ENCODE measurements at places on chromosomes 13 and 19. TPM values are rescaled to one million over a fixed set of nuclear protein-coding genes. Genes with fewer than 3 reads are reported as not detected.

KASH5 gene
- not detected for total RNA-seq

GRCh38 chr13:53250977-53251376, 222.4 kb downstream of the OLFM4 start:
- no peak for DNase-seq

DNA sequence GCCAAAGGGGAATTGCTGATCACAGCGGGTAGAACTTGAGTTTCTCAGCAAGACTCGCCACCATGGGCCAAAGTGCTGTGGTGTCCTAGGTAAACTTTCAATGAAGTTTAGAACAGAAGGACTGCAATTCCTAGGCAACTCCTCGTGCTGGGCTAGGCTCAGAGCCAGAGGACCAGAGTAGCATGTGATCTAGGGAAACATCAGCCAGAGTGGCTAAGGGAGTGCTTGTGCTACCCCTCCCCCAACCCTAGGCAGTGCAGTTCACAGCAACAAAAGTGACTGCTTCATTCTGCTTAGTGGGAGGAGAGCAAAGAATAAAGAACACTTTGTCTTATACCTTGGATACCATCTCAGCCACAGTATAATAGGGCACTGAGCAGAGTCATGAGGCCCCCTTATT, 1658.6 kb upstream of the MIR17HG start:
- no peak for DNase-seq

DNA sequence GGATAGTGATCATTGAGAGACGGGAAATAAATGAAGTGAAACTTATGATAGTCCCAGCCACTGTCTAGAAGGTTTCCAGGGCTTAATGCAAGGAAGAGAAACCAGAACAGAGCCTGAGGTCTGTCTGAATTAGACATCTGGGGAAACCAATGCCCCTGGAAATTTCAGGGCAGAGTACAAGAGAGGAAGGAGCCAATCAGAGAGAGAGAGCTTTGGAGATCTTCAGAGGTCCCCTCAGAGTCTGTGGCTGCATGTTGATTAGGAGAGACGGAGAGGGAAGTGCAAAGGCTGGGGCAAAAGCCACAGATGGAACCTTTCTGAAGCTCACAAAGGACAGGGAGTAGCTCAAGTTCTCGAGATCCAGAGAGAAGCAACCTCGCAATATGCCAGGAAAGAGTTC, 378.0 kb downstream of the DNAJC15 start:
- DNase-seq = no peak

DNA sequence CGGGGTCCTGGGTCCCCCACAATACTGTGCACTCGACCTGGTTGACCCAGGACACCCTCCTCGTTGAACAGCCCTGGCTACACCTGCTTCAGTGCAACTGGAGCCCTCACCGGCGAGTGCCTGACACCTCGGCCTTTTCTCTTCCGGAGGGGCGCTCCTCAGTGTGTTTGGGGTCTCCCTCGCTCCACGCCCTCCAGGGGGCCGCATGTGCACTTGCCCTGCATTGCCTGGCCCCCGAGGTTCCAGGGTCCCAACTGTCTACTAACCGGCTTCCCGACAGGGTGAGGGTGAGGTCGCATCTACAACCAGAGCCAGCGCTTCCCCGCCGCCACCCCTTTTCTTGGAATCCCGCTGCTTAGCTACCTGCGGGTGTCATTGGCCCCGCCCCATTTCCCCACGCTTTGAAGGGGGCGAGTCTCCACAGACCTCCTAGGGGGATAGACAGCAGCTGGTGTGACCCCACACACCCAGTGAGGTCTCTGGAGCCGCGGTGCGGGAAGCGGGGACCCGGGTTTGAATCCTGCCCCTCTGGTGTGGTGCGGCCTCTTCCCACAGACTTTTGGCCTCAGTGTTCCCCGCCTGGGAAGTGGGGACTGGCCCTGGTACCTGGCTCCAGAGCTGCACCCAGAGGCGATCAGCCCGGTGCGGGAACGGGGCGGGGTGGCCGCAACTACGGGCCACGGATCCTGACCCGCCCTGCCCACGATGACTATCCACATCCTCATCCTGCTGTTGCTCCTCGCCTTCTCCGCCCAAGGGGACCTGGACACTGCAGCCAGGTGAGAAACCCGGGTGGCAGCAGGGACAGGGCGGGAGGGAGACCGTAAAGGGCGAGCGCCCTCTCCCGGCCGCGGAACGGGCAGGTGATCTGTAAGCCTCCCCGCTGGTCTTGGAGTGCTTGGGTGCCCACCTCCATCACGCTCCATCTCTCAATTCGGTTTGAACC, at the start of gene ADM5:
Gene ADM5 (plus strand): TSS at position 462 of the 946 bp plus-strand sequence. CDS start 244 bp downstream, at position 706.
- DNase-seq = no peak

ZFP82 gene
- total RNA-seq = 8.9 TPM

DNA sequence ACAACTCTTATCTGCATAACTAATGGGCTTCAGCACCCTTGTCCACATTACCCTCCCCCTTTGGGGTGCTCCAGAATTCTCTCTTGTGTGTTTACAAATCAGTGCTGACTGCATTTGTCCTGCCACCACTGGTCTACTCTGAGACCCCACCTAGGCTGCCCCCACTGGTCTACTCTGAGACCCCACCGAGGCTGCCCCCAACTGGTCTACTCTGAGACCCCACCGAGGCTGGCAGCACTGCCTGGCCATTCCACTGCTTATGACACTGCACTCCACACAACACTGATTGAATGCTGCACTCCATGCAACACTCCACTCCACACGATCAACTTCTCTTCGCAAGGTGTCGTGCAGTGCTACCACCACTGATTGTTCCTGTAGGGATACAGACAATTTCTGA, 1459.2 kb upstream of the SLC10A2 start:
- no peak for DNase-seq

ERICH6B gene
- total RNA-seq = not detected

DNA sequence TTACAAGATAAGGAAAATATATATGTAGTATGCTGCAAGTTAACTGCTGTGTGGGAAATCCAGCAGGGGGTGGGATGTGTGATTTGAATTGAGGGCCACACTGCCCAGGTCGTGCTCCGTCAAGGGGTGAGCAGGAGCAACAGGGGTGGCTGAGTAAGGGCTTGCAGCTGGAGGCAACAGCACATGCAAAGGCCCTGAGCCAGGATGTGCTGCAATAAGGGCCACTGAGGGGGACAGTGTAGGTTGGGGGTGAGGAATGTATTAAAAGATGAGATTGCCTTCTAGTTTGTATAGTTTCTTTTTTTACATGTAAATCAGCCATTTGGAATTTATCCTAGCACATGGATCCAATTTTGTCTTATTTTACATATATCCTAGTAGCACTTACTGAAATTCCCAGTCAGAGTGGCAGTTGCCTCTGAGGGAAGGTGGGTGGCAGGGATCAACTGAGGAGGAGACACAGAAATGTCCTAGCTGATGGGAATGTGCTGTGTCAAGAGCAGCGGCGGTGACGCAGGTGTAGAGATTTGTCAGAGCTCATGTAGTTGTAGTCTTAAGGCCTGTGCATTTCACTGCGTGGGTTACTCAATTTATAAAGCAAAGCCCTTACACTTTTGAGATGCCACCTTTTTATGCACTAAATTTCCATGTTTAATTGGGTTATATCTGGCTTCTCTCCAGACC, 5.4 kb upstream of the RBM42 start:
- no peak for DNase-seq

PSG2 gene
- total RNA-seq = not detected

C13orf46 gene
- 2.4 TPM for total RNA-seq

ZNF763 gene
- 4.3 TPM for total RNA-seq

- no peak for DNase-seq
Measured at GRCh38 chr13:21871382-21871781, 200.5 kb downstream of the FGF9 start.

GAPDHS gene
- total RNA-seq = not detected

GRCh38 chr13:65342541-65343337, 1887.4 kb downstream of the PCDH9 start:
- DNase-seq = no peak

PSG1 gene
- not detected for total RNA-seq

ATP13A1 gene
- 62.8 TPM for total RNA-seq

HS6ST3 gene
- total RNA-seq = not detected

- no peak for DNase-seq
Measured at GRCh38 chr13:62296812-62297211, 881.2 kb upstream of the PCDH20 start.

FFAR2 gene
- not detected for total RNA-seq

NKG7 gene
- total RNA-seq = not detected

CLDN10 gene
- not detected for total RNA-seq

SIGLEC10 gene
- total RNA-seq = not detected

ATXN8OS gene
- not detected for total RNA-seq

GRCh38 chr13:29543230-29544215, 52.0 kb downstream of the SLC7A1 start:
- DNase-seq = no peak

SIGLEC5 gene
- not detected for total RNA-seq

DLL3 gene
- total RNA-seq = 0.62 TPM

GRCh38 chr13:79190932-79191331, 215.1 kb downstream of the RBM26 start:
- no peak for DNase-seq

- no peak for DNase-seq
Measured at GRCh38 chr13:51122868-51123566, 11.9 kb upstream of the C13orf42 start.

GRCh38 chr13:54934121-54934520, 1905.5 kb downstream of the OLFM4 start:
- DNase-seq = no peak

- no peak for DNase-seq
Measured at GRCh38 chr19:50602935-50603334, 34.7 kb upstream of the LRRC4B start.
